ENCODE measurements at places on chromosomes 16 and 17. TPM values are rescaled to one million over a fixed set of nuclear protein-coding genes. Genes with fewer than 3 reads are reported as not detected.

CDRT15 gene
- not detected for total RNA-seq

CD300H gene
- 0.43 TPM for total RNA-seq

TNFRSF17 gene
- total RNA-seq, result not detected

IRF8 gene
- 0.49 TPM for total RNA-seq

KRT34 gene
- 0.38 TPM for total RNA-seq

TBC1D3K gene
- not detected for total RNA-seq

SLC5A10 gene
- 0.18 TPM for total RNA-seq

TBC1D3I gene
- total RNA-seq, result 0.23 TPM

GAST gene
- total RNA-seq, result not detected

SLC12A3 gene
- not detected for total RNA-seq

SLFN12 gene
- not detected for total RNA-seq

SPATA20 gene
- 81.2 TPM for total RNA-seq

SHPK gene
- 16.6 TPM for total RNA-seq

ALOX12B gene
- 0.67 TPM for total RNA-seq

ALOX15B gene
- total RNA-seq, result not detected

CSH2 gene
- total RNA-seq, result not detected

TBX6 gene
- 0.14 TPM for total RNA-seq

CES3 gene
- 1.5 TPM for total RNA-seq

NR1D1 gene
- 12.3 TPM for total RNA-seq

DOC2A gene
- total RNA-seq, result 3.3 TPM

SECTM1 gene
- 1.6 TPM for total RNA-seq

ST3GAL2 gene
- 27.2 TPM for total RNA-seq

MAP3K3 gene
- total RNA-seq, result 13.7 TPM

OTOA gene
- 0.05 TPM for total RNA-seq

CDT1 gene
- 34.3 TPM for total RNA-seq

COG4 gene
- 29.2 TPM for total RNA-seq

NEUROD2 gene
- not detected for total RNA-seq

GABARAP gene
- 700 TPM for total RNA-seq

TRAF7 gene
- total RNA-seq, result 58.6 TPM

TP53TG3 gene
- total RNA-seq, result 0.45 TPM
